ENCODE measurements at places on chromosomes 11 and 22. TPM values are rescaled to one million over a fixed set of nuclear protein-coding genes. Genes with fewer than 3 reads are reported as not detected.

DNA sequence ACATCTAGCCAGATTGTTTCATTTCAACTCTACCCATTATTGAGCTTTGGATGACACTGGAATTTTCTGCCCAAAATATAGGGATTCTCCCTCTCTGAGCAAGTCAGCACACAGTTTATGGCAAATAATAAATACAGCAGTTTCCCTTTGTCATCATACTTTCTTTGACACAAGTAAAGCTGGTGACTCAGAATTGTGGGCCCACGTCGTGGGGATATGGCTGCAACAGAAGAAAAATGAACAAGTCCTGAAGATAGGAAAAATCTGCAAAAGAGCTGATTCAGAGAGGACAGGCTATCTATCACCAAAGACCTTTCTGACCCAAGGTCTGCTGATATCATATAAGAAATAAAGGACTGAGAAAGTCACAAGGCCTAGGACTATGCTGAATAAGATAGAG lies 236.3 kb upstream of the ZC3H12C start:
- DNase-seq, result no peak

DNA sequence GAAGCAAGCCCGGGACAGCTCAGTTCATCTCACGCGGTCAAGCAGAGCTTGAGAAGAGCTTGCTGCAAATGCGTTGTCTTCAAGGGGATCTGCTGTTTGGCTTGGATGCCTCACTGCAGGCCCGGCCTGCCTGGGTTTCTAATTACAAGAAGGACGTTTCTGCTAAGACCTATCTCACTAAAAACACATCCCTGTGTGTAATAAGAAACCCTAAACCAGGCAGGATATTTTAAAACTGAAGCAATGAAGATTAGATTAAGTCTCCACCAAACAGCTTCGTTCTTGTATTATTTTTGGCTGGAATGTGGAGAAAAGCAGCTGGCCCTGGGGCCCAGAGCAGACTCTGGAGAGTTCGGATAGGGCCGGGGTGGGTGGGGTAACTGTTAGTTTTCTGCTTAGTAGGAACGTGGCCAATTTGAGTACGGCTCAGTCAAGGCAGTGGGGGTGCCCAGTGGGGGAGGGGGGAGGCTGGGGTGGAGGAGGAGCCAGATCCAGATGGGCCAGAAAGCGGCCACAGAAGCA lies 6.0 kb downstream of the PKNOX2 start:
- no peak for DNase-seq

GRCh38 chr11:56624661-56625110 lies 10.0 kb upstream of the OR5M1 start:
- DNase-seq, result no peak

DNA sequence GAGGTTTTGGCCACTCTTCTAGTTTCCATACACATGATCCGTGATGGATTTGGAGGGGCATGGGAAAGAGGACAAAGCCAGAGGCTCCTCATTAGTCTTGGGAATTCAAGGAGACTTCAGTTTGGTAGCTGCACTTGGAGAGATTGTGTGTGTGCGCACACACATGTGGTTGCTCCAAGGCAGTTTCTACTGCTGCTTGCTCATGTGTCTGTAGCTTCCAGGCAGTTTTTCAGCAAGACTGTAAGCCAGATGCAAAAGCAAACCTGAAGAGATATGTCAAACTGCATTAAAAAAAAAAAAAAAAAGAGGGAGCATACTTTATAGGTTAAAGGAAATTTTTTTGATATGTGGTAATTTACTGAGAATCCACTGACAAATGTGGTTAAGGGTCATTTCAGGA lies 95.7 kb downstream of the OSBP2 start:
- DNase-seq, result no peak

DNA sequence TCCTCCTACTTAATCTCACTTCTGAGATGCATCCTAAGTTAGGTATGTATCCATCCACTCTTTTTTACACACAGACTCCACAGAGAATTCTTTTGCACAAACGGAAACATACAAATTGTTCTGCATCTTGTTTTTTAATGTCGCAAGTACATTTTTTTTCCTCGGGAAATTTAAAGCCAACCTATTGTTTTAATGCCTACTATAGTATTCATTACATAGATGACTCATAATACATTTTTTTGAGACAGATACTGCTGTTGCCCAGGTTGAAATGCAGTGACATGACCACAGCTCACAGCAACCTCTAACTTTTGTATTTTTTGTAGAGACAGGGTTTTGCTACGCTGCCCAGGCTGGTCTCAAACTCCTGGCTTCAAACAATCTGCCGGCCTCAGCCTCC lies 90.8 kb upstream of the TMEM45B start:
- no peak for DNase-seq

- peak; percentile 32 for DNase-seq
These were observed 8.2 kb downstream of the SUSD2 start for GRCh38 chr22:24189249-24190158.

- DNase-seq, result no peak
These were observed 177.2 kb upstream of the MTMR2 start for GRCh38 chr11:96101146-96101545.

DNA sequence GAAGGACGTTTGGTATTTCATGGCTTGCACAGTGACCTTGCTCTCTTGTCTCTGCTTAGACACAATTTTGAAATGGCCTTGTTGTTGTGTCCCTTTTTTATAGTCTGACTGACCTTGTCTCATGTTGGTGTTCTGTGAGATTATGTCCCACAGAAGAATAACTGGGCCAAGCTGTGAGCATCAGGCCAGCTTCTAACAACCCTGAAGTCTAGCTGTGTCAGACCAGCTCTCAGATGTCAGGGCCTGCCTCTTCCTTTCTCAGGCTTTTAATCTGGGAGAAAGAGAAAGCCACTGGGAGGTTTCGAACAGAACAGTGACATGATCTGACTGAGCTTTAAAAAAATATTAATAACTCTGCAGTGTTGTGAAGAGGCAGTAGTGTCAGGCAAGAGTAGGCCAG lies 2.0 kb upstream of the UEVLD start:
- no peak for DNase-seq

GRCh38 chr11:61587951-61588727 lies 7.3 kb upstream of the SYT7 start:
- DNase-seq, result peak; percentile 55

DNA sequence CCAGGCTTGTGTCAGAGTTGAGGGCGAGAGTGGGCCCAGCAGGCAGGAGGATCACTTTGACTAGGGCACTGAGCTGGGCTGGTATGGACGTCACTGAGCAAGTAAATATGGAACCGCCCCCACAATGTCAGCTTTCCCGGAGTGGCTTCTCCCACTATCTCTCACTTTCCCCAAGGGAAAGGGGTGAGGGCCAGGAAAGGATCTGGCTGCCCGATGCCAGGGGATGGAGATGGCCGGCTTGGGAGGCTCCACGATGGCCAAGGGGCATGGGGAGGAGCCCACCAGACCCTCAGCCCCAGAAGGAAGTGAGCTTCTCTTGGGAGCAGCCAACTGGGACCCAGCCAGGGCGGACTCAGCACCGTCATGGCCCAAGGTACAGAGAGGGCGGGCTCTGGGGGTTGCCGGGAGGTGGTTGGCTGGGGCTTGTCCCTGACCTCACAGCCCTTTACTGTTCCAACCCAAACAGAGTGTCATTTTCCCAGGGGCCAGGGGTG lies 8.7 kb downstream of the PRDM11 start:
- DNase-seq, result no peak

GRCh38 chr11:117634756-117635603 lies 162.0 kb downstream of the DSCAML1 start:
- no peak for DNase-seq

GRCh38 chr11:32081129-32081641 lies 9.7 kb upstream of the RCN1 start:
- no peak for DNase-seq

- no peak for DNase-seq
These were observed 24.7 kb upstream of the PANX2 start for GRCh38 chr22:50145721-50146438.

DNA sequence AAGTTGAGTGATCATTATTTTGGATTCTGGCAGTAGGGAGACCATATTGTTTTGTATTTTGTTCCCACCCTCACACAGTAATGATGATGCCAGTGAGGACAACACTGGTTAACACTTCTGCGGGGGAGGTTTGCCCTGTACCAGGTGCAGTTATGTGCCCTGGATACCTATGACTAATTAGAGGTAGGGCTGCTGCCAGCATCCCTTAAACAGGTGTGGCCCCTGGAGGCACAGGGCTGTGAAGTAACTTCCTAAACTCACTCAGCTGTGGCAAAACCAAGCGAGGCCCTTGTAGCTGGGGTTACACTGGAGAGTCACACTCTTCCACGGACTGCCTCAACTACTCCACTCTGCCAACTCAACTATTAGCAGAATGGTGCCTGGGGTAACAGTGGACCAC lies 64.5 kb downstream of the MCM5 start:
- DNase-seq, result no peak

GRCh38 chr11:75298976-75299260 lies 52.5 kb downstream of the ARRB1 start:
- DNase-seq, result no peak

DNA sequence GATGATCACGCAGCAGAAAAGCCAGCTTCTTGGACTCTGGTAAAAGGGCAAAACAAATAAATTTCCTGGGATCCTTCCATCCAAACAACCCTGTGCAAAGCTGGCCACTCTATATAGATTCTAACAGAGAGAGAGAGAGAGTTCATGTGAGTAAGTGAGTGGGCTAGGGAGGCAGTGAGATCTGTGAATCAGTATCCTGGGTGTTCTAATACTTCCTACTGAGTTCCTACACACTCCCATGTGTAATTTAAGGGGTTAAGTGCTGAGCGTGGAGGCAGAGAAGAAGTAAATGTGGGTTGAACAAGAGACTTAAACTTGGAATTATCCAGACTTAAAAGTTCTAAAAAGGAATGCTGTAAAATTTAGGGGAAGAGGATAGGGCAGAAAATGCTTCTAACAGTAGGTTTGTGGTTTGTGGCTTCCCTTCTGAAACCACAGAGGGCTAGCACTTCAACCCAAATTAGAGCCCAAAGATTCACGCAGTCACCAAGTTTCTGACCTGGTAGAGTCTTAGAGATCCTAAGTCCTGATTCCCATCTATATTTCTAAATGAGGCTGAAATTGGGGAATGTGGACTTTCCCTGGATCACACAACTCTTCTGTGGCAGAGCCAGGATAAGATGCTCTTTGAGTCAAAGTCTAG lies 413.9 kb downstream of the TENM4 start:
- DNase-seq, result no peak

GRCh38 chr11:64534391-64534801 lies 56.6 kb upstream of the SLC22A12 start:
- no peak for DNase-seq

Gene OLFML1
- not detected for total RNA-seq

Gene ZP1
- total RNA-seq, result not detected

Gene TMPRSS6
- 0.42 TPM for total RNA-seq

Gene FAM118B
- total RNA-seq, result 17.9 TPM

Gene GLB1L2
- total RNA-seq, result 9.5 TPM

Gene DRD2
- total RNA-seq, result not detected

Gene RTN4RL2
- 0.24 TPM for total RNA-seq

Gene MUC5B
- not detected for total RNA-seq

Gene DUSP8
- 4.0 TPM for total RNA-seq

Gene SLC22A25
- total RNA-seq, result not detected
